Stromal cell of bone marrow (primary cell): ENCODE measurements at places on chromosomes 1 and 21.

GRCh38 chr1:184386312-184387068, at the start of gene C1orf21:
C1orf21 (plus strand) TSS chr1:184387029; CDS start chr1:184477510, 90,481 bp downstream.
- peak; percentile 82 for DNase-seq

DNA sequence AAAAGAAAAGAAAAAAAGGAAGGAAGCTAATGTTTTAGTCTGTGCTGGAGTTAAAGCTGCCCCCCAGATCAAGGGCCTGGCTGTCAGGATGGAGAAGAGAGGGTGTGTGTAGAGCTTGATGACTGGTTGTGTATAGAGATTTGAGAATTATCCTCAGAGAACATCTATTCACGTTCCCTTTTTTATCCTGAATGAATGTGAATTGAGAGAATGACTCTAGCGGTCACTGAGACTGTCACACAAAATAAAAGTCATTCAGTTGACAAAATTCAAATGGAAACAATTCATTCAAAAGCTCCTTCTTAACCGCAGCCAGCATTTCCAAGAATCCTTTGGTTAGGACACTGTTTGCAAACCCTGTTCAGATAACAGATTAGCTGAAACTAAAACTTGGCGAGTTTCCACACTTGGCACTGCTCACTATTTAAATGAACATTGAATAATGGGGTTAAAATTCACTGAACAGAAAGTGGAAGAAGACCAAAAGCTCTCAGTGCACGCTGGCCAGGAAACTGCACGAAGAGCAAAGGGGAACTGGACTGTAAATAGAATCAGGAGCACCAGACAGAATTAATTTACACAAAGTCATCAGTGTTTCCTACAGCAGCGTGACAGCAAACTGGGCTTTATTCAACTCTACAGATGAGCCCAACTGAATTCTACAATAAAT, 13.6 kb upstream of the FAM89A start:
- peak; percentile 28 for DNase-seq

DNA sequence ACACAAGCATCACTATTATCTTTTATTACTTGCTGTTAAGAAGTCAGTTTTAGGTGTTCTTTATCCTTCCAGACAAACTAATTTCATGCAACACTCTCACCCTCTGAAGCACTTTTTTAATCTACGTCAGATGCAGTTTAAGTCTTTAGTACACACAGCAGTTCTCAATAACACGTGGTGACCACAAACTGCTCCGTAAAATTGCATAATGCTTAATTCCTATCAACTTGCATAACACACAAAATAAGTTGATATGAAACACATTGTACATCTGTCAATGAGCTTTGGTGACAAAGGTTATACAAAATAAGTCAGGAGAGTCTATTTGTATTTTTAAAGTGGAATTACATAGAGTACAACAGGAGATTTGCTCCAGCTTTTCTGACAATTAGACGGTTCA, 140.9 kb upstream of the ETS2 start:
- DNase-seq: no peak

GRCh38 chr1:47765236-47765635, 231.9 kb downstream of the TRABD2B start:
- DNase-seq: no peak

DNA sequence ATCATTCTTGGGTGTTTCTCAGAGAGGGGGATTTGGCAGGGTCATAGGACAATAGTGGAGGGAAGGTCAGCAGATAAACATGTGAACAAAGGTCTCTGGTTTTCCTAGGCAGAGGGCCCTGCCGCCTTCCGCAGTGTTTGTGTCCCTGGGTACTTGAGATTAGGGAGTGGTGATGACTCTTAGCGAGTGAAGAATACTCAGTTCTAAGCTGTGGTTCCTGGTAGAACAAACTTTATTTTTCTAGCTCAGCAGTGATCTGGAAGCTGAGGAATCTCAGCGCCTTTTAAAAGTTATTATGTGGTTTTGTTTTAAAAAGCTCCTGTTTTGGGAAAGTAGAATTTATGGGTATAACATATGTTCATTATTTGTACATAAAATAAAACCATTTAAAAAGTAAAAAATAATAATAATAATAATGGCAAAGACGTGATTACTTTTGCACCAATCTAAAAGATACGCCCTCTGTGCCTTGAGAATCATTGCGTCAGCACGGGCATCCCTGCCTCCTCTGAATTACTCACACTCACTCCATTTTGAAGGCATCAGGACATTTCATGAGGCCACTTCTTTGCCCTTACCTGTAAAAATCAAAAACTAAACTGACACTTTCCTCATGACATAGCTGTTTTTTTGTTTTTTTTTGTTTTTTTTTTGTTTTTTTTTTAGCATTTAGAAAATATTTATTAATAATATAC, 29.7 kb upstream of the TNFRSF1B start:
- peak; percentile 44 for DNase-seq

DNA sequence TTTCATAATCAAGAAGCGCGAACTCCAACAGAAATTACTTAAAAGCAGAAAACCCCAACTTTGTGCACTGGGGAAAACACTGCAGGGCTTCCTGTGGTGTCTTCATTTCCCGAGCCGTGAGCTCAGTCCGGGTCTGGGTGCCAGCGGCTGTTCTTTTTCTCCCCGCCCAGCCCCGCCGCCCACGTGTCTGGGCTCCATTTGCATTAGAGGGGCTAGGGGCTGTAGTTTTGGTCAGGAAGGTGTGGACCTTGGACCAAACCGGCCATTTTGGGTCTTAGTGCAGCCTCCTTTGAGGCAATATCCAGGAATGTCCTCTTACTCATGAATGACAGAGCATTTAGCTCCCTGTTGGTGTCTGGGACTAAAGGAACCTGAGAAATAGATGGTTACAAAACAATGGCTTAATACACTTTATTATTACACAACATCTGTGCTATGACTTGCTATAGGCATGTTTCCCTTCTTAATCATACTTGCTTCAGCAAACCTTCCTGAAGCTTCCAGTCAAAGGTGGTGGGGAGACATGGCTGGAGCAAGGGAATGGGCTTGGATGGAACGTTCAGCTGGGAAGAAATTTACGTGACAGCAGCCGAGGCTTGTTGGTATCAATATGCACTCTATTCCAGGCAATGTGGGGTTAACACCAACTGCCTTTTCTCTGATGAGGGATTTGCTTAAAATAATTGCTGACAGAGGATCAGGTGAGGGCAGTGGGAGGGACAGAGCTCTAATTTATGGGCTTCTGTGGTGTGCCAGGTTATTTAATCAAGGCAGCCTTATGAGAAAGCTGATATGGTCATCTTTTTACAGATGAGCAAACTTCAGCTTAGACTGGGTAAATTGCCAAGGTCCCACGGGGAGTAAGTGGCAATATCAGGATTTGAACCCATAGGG, 1.1 kb downstream of the AGTRAP start:
- DNase-seq: peak; percentile 67

DNA sequence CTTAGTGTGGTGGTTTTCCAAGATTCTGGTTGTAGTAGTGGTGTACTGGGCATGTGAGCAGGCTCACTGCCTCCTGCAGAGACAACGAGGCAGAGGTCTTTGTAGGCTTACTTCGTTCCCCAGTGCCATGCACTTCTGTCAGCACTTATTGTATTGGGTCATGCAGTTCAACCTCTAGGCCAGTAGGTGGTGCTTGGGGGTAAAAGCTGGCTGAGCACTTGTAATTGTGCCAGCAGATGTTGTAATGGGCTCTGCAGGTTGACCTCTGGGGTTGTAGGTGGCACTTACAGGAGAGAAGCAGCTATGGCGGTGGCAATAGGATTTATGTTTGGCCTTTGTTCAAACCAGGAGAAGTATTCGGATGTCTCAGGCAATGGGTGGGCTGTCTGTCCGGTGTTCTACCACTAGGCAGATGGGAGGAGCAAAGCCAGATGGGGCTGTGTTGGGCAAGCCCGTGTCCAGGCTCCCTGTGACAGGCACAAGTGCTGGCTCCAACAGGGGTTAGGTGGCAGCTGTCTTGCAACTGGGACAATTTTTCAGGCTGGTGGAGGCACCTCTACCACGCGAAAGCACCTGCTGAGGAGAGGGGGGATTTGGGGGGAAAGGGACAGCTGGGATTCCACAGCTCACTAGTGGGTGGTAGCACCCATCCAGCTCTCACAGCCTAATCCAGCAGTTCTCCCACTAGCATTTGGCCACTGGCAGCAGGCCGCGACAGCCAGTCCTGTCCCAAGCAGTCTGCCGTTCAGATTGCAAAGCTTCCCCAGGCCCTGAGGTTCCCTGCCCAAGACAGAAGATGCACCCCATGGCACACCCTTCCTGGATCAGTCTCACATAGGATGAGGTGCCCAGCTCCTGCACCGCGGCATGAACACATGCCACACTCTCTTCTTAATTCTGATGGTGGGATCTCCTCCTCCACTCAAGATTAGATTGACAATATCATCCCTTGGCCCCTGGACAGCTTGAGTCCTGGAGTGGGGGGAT, 274.5 kb downstream of the CTH start:
- peak; percentile 47 for DNase-seq

DNA sequence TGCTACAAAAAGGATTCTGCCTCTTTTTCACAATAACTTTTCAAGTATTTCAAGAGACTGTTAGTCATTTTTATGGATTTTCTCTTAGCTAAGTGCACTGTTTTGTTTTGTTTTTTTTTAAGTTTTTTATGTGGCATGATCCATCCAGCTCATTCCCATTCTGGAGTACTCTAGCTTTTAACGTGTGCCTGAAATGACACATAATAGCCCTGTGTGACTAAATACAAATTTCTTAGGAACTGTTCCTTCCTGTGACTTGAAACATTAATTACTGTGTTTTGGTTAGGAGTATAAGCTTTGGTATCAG, 143.9 kb downstream of the HS2ST1 start:
- DNase-seq: peak; percentile 29

DNA sequence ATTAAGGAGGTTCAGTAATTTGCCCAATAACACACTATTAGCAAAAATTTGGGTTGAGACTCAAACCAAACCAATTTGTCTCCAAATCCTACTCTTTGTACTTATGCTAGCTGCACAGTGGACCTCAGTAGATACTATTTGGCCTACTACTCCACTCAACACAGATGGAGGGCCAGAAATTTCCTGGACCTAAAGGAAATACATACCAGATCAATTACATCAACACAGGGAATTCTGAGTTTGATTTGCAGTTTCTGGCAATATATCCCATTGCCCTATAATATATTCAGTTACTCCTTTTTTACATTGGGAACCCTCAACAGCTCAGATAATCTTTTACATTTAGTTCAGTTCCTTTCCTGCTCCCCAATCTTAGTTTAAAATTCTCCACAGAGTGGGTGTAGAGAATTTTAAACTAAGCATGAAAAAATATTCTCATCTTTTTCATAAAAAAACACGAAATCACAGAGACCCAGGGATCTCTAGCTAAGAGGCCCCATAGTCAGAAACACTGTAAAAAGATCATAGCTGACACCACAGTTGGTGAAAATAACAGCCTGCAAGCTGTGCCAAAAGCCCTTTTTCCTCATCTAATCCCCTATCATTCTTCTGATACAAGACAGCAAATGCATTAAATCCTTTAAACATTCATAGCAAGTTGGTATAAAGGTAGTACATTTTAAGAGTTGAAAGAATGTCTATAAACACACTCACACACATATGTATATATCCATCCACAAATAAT, 317.7 kb upstream of the ESRRG start:
- no peak for DNase-seq

- no peak for DNase-seq
Observed at GRCh38 chr1:166874464-166874863, 1.6 kb downstream of the TADA1 start.

DNA sequence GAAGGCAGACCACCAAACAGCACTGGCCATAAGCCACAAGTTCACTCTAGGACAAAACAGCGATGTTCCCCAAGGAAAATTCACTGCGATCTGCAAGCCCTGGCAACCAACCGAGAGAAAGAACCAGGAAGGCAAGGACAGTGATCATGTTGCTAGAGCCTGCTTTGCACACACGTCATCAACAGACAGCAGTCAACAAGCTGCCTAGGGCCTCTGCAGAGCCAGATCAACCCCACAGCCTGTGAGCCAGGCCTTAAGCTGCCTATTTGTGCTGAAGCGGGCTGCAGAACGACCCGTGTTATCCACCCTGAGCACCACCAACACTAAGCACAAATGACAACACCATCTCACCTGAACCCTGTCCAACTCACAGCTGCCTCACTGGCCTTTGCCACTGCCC, 6.2 kb upstream of the YRDC start:
- peak; percentile 9 for DNase-seq

DNA sequence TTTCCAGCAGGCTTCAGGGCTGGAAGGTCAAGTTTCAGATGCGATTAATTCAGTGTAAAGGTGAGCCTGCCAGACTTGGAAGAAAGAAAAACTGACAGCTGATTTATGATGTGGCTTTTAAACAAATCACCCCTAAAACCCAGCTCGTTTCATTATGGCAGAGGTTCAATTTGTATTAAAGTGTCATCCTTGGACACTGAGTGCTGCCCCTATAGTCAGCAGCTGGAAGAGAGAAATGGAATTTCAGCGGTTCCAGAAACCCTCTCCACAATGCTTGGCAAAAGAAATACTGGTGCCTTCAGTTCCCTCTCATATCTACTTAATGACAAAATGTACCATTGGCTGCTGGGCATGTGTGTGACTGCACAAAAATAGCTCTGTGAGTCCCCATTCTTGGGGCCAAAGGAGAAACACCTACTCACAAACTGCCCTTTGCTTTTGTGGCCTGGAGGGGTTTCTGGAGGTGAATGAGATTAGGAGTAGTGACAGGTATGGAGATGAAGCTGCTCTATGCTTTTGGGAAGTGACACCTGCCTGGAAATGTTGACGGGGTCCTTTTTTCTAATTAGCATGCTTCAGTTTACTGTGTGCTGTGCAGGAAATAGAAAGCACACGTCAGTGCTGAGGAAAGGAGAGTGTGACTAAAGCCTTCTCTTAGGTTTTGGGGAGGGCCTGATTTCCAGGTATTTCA, 95.1 kb upstream of the TSPAN2 start:
- no peak for DNase-seq

GRCh38 chr1:209388358-209388757, 195.2 kb upstream of the CAMK1G start:
- DNase-seq: no peak

GRCh38 chr1:15295696-15296095, 48.7 kb downstream of the FHAD1 start:
- no peak for DNase-seq

DNA sequence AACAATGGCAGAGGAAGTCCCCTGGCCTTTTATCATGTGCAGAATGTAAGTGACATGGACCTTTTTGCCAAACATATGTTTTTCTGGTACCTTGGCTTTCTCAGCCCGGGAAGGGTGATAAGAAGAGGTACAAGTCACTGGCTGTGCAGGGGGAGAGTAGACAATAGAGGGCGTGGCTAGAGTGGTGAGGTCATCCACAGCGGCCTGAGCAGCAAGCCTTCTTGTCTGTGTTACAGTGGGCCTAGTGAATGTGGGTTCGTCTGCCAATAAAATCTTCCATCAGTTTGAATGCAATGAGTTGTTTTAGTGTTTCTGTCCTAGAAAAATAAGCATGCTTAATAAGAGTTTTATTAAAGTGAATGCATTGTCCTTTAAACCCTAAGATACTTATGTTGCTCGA, 59.0 kb upstream of the PGD start:
- peak; percentile 3 for DNase-seq

DNA sequence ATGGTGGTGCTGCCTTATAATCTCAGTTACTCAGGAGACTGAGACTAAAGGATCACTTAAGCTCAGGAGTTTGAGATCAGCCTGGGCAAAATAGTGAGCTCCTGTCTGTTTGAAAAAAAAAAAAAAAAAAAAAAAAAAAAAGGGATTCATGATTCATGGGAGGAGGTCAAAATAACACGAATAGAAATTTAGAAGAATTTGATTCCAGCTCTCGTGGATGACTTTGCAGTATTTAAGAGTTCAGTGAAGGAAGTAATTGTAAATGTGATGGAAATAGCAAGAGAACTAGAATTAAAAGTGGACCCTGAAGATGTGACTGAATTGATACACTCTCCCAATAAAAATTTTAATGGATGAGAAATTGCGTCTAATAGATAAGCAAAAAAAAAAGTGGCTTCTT, 15.8 kb downstream of the AUNIP start:
- DNase-seq: no peak
